ENCODE measurements at places on chromosomes 7 and 10.

DNA sequence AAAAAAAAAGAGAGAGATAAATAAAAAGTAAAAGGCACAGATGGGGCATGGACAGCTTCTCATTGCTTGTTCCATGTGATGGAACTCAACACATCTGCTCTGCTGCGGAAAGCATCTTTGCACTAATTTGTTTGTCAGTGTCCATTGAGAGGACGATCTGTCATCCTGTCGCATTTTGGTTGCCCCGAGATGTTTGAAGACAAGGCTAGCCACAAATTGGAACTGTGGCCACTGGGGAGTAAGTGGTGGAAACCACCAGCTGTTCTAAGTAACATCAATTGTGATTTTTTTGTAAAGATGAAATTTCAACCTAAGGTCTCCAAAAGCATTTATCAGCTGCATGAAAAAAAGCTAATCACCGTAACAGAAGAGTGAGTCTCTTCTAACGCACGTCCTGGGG is 312.7 kb downstream of the ADARB2 start:
- DNase-seq: no peak

- no peak for DNase-seq
Measured at GRCh38 chr10:71103961-71104360, 108.4 kb upstream of the UNC5B start.

DNA sequence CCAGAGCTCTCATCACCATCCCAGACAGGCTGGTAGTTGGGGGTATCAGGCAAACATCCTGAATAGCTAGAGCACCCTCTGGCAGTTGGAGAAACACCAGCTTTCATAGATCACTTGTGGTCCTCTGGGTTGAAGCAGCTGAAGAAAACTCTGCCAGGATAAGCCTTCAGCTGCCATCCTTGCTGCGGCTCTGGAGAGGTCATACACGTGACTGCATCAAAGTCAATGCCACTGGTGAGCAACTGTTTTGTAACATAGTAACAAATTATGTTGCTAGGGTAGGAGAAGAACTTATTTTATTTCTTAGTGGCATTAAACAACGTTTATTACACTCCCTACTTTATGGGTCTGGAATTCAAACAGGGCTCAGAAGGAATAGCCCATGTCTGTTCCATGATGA is 19.2 kb upstream of the PANK1 start:
- DNase-seq: no peak

- DNase-seq: no peak
Measured at GRCh38 chr10:96719200-96719599, 1.1 kb downstream of the PIK3AP1 start.

DNA sequence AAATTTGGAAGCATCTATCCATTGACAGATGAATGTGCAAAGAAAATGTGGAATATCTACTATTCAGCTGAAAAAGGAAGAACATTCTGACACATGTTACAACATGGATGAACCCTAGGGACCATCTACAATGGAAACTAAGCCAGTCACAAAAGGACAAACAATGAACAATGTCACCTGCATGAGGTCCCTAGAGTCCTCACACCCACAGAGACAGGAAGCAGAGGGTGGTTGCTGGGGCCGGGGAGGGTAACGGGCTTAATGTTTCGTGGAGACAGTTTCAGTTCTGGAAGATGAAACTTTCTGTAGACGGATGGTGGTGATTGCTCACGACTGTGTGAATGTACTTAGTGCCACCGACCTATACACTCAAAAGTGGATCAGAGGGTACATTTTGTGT is 282.9 kb downstream of the ADARB2 start:
- no peak for DNase-seq

- DNase-seq: no peak
Measured at GRCh38 chr10:97131666-97132065, 54.1 kb downstream of the SLIT1 start.

DNA sequence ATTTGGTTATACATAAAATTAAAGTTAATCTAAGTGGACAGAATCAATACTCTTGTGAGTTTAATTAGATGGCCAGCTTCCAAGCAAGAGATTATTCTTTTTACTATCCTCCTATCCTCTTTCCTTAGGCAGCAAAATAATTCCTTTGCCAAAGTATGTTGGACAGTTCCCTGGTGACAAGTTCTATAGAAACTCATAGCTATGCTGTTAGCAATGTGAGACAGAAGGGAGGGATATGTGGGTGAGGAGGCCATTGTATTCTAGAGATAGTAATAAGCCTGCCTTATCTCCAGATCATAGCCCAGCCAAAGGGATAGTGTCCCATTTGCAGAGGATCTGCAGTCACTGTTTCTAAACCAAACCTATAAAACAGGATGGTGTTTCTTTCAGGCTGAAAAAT is 181.6 kb upstream of the HDAC9 start:
- no peak for DNase-seq

- no peak for DNase-seq
Measured at GRCh38 chr10:13820964-13821337, 234.2 kb downstream of the PRPF18 start.

DNA sequence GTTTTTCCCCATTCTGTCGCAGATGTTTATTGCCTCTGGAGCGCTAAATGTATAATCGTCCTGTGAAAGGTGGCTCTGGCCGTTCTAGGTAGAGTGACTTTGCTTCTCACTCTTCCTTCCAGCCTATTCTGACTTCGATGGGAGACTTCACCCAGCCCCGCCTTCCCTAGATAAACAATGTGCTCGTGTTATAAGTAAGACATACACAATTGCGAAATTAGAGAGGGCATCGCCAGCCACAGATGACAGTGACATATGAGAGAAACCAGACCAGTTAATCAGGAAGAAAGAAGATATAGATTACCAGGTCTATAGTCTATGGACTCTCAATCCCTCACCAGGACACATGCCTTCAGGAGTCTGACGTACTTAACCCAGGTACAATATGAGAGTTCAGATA is 1050.5 kb upstream of the AUTS2 start:
- no peak for DNase-seq

DNA sequence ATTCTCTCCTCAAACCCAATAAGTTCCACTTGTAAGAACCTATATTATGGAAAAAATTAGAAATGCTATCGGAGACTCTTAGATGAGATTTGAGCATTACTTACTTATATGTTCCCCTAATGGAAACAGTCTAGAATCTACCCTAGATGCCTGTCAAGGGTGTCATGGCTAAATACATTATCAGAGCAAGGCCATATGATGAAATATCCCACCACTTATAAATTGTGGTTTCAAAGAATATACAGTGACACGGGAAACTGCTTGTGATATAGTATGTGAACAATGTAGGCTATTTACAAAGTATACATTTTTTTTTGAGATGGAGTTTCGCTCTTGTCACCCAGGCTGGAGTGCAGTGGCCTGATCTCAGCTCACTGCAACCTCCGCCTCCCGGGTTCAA is 46.3 kb upstream of the CTBP2 start:
- no peak for DNase-seq

- DNase-seq: no peak
Measured at GRCh38 chr10:126500866-126501265, 112.6 kb upstream of the ADAM12 start.

DNA sequence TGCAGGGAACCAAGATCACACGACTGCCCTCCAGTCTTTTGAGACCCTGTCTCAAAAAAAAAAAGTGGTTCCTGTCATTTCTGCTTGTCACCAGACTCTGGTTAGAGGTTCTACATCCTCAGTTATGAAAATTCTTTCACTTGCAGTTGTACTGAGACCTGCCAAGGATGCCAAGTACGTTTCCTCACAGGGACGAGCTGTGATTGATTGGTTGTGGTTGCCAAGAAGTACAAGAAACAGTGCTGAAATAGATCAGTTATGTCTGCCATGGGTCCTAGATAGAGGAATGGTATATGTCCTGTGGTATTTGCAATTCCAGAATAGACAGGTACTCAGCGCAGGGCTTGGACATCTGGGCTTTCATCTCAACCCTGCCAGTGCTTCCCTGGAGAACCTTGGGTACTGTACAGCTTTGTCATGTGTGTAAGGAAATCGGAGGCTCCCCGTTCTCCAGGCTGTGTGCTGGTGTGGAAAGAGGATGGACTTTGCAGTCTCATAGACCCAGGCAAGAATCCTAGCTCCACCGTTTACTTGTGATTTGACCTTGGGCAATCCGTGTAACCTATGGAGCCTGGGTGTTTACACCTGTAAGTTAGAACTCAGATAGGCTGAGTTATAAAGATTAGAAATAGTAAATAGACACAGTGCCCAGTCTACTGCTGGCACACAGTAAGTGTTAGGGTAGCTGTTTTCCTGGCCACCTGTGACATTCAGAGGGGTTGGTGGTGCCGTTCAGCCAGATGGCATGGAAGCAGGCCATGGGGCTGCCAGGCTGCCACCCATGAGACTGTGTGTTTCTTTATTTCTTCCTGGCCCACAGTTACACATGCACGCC is 53.0 kb downstream of the COL13A1 start:
- no peak for DNase-seq

- DNase-seq: no peak
Measured at GRCh38 chr7:72334698-72335097, 77.4 kb downstream of the CALN1 start.

DNA sequence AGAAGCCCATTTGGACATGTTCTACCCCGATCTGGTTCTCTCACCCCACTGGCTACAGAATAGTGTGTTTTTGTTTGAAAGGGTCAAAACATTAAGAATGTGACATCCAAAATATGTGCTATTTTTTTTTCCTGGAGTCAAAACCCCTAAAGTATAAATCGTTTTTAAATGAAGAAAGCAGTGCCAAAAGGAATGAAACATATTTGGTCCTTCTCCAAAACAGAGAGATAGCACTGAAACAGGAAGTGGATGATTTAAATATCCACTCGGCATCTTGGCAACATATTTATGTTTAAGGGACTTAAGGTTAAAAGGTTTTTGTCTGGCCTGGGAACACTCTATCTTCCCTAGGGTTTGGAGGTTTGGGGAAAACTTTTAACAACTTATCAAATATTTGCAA is 32.3 kb downstream of the CALD1 start:
- no peak for DNase-seq

- no peak for DNase-seq
Measured at GRCh38 chr10:43417950-43418768, 9.2 kb upstream of the HNRNPF start.

DNA sequence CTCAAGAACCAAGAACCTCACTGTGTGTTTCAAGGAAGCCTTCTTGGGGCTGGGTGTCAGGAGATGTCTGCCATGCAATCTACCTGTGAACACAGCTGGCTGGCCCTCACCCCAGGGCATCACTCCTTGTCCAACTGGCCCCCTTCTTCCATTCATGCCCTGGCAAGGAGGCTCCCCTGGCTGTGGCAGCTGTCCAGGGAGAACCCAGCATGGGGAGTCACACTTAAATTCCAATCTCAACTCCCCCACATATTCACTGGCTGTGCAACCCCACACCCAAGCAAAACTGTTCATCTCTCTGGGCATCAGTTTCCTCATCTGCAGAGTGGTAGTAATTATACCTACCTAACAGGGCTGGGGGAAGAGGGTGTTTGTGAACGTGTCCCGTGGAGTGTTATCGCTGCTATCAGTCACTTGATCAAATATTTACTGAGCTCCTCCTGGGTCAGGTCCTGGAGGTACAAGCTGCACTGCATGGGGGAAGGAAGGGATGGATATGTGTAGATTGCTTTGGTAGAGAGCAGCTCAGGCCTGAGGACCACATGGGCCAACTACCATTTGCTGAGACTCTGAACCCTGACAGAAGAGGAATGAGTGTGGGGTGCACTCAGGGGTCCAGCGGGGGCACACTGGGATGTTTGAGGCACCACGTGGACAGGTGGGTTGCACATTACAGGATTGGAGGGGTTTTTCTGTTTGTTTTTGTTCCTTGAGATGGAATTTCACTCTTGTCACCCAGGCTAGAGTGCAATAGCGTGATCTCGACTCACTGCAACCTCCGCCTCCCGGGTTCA is 2.1 kb upstream of the GPRIN2 start:
- DNase-seq: peak; percentile 26

DNA sequence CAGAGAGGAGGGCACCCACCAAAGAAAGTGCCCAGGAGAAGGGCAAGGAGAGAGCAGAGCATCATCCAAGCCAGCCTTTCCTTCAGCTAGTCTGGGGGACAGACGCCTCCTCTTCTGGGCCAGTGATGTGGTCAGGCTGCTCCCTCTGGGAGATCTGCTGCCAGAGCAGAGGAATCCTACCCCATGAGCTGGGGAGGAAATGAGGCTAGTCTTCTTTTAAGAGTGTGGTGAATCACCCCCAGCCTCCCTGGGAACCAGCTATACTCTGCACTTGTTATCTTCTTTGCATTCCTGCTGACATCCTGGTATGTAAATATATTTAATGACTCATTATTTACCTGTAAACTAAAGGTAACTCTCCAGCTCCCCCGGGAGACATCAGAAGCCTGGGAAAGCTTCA is 41.6 kb upstream of the EPHB6 start:
- DNase-seq: peak; percentile 85

GRCh38 chr10:125148528-125148927 is 11.8 kb downstream of the CTBP2 start:
- no peak for DNase-seq

GRCh38 chr10:3848775-3849635 is 64.0 kb upstream of the KLF6 start:
- DNase-seq: no peak

DNA sequence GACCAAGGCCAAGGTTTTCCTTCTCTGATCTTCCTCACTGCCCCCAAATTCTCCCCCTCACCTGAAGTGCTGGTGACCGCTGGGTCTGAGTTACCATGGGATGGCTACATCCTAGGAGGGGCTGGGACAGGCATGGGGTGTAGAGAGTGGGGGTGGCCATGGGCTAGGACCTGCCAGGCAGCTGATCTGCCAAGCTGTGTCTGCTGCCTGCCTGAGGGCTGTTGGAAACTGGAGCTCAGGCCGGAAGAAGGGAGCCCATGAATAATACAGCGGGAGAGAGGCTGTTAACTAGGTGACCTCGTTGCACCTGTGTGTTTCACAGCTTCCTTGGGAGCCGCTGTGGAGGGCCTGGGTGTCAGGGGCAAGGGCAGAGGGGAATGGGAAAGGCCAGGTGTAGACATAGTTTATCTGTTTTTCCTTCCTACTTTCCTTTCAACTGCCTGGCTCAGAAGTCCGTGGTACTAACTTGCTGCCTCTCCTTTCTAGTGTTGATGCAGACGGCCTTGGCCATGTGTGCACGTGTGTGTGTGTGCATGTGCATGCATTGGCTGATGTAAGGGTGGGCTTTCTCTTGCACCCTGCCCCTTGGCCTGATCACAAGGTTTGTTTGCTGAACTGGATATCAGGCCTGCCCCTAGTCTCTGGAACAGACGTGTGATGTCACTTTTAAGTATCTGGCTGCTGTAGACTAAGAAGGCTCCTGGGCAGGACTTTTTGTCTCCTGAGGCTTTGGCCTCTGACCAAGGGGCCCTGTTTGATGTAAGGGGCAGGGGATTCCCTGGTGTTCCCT is 11.9 kb downstream of the CDH23 start:
- DNase-seq: no peak

DNA sequence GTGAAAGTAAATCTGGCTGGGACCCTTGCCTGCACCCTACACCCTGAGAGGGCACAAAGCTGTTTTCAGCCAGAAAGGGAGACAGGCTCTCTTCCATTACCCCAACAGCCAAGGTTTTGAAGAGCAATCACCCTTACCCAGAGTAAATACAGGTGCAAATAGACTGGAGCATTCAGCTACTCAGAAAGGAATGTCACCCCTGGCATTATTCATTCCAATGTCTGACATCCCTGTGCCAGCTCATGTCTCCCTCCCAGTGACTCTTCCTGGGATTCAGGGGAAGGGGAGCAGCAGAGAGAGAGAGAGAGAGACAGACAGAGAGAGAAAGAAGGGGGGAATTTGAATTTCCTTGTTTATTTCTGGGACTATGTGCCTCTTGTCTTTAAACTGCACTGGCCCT is 611.8 kb downstream of the SORCS3 start:
- DNase-seq: no peak
